ENCODE measurements at places on chromosomes 7 and 10.

- no peak for DNase-seq
Measured at GRCh38 chr7:47710201-47710935, 128.5 kb upstream of the TNS3 start.

DNA sequence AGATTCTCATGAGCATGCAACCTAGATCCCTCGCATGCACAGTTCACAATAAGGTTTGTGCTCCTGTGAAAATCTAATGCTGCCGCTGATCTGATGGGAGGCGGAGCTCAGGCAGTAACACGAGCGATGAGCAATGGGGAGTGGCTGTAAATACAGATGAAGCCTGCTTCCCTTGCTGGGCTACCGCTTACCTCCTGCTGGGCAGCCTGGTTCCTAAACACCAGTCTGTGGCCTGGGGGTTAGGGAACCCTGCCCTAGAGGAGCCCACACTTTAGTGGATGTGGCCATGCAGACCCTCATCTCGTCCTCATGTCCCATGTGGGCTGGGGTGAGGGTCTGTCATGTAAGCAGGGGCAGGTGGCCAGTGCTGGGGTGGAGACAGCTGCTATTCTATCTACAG, 417.6 kb downstream of the GLRX3 start:
- no peak for DNase-seq

DNA sequence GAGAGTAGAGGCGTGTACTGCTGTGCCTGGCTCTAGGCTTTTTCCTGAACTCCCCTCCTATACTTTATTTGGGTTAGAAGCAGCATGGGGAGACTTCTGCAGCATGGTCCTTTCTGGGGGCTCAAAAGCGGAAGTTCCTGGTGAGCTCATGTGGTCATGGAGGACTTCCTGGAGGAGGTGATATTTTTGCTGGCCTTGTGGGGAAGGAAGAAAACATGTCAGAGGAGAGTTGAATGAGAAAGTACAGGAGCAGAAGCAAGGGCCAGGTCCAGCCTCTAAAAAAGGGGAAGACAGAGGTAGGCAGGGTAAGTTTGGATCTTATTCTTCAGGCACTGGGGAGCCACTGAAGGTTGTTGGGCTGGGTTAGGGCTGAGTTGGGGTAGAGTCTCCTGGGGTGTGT, 45.5 kb downstream of the CASTOR2 start:
- no peak for DNase-seq

GRCh38 chr10:128567551-128567950, 441.3 kb upstream of the MKI67 start:
- DNase-seq, result no peak

DNA sequence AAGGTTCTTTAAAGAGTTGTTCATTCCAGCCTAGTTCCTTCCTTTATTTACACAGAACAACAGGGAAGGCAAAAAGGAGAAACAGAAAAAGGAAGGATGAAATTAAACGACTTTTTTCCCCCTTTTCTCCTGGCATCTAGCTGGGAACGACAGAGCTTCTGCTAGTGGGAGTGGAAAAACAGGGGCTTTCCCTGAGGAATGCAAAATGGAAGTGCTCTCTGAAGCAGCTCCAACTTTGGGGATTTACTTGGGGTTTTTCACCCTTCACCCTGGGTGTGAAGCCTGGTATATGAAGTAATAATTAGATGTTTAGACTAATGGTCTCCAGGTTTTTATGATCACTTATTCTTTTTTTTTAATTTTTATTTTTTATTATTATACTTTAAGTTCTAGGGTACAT, 4.2 kb downstream of the PMPCB start:
- DNase-seq, result no peak

- DNase-seq, result no peak
Measured at GRCh38 chr10:2049560-2049959, 312.2 kb upstream of the ADARB2 start.

DNA sequence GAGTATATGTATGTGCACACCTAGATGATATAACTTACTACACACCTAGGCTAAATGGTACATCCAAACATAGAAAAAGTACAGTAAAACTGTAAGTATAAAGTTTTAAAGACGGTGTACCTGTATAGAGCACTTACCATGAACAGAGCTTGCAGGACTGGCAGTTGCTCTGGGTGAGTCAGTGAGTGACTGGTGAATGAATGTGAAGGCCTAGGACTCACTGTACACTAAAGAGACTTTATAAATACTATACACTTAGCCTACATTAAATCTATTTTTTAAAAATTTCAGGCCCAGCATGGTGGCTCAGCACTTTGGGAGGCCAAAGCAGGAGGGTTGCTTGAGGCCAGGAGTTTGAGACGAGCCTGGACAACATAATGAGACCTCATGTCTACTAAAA, 195.3 kb downstream of the FZD1 start:
- no peak for DNase-seq

DNA sequence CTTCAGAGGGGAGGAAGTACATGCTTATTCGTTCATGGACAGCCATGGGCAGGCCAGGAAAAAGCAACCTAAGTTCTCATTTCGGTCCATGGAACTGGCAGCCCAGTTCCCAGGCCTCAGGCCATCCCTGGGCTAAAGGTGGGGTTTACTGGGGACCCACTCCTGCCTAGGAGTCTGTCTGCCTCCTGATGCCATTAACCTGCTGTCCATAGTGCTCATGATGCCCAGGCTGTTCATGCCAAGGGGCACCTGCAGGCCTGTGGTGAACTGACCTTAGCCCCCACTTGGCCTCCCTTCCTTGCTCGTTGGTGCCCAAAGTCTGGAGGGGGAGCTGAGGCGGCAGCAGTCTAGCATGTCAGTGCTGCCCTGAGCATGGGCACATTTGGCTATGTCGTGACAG, 450.2 kb upstream of the MBL2 start:
- DNase-seq, result no peak

DNA sequence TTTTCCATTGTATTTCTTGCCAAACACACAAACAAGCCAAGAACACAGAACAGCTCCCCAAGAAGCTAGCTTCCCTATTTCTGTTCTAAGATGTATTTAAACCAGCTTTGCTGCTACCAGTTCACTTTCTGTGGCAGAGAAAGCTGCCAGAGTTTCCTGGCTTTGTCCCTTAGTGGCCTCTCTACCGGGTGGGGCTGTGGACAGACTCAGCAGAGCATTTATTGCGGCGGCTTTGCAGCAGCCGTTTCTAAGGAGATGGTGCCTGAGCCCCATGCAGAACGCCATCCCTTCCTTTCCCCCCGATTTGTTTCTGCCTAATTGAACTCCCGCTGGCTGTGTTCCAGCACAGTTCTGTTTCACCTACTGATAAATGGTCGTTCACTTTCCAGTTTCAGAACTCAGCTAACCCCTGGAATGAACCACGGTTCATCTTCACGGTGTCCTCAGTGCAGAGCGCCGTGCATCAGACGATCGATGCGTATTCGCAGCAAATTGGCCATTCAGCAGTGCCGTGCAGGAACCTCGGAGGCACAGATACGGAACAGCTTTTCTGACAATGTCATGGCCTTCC, 33.8 kb upstream of the SFMBT2 start:
- no peak for DNase-seq

DNA sequence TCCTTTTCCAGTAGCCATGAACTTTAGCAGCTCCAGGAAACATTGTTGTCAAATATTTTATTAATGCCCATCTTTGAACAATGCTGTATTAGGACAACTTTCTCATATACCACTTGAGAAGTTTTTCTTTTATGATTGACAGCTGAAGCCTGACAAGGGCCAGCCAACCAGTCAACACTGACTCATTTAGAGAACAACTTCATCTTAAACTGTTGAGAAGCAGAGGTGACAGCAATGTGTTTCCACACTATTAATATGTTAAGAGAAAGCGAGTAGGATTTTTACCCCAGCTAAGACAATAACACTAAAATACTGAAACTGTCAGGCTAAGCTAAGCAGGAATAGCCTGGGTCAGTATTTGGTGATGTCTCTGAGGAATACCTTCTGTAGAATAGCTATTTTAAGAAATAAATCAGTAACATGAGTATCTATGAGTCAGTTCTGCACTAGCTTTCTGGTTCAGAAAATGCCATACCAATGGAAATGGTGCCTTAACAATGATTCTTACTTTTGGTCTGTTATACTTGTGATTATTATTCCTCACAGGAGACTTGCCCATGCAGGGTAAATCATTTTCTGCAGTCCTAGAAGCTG, 168.8 kb upstream of the POT1 start:
- no peak for DNase-seq

- no peak for DNase-seq
Measured at GRCh38 chr7:116711790-116712189, 39.8 kb downstream of the MET start.

GRCh38 chr10:128300290-128300824, 174.1 kb upstream of the MKI67 start:
- no peak for DNase-seq
